Adrenal gland (tissue), 19 donors: ENCODE measurements at places on chromosomes 12 and 14.
A peak's percentile ranks its signal among the peaks of the same experiment; 100 is the strongest.

- DNase-seq: no peak
Measured at GRCh38 chr12:30996255-30996654, 69.7 kb downstream of the TSPAN11 start.

GRCh38 chr12:78571953-78572352, 292.6 kb upstream of the SYT1 start:
- no peak for DNase-seq

- DNase-seq: no peak
Measured at GRCh38 chr12:124739953-124740561, 123.6 kb downstream of the SCARB1 start.

- no peak for DNase-seq
Measured at GRCh38 chr14:105358140-105358846, 40.0 kb upstream of the TEX22 start.

- DNase-seq: no peak
Measured at GRCh38 chr12:3913278-3913677, 40.1 kb upstream of the PARP11 start.

DNA sequence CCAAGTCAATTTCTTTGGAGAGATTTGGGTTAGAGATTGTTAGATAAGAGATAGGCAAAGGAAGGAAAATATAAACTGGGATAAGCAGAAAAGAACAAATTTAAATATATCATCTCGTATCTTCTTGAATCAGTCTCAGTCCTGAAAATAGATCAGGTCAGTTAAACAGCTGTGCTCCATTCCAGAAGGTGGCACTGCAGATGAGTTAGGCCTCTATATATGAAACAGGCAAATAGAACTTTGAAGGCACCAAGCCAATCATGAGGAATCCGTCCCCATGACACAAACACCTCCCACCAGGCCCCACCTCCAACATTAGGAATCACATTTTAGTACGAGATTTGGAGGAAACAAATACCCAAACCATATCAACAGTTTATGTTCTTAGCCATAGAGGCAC, 605.5 kb upstream of the USP15 start:
- peak; percentile 20 for DNase-seq

- DNase-seq: no peak
Measured at GRCh38 chr14:63759456-63759855, 31.6 kb upstream of the SGPP1 start.
